ENCODE measurements at places on chromosomes 5 and 9.

DNA sequence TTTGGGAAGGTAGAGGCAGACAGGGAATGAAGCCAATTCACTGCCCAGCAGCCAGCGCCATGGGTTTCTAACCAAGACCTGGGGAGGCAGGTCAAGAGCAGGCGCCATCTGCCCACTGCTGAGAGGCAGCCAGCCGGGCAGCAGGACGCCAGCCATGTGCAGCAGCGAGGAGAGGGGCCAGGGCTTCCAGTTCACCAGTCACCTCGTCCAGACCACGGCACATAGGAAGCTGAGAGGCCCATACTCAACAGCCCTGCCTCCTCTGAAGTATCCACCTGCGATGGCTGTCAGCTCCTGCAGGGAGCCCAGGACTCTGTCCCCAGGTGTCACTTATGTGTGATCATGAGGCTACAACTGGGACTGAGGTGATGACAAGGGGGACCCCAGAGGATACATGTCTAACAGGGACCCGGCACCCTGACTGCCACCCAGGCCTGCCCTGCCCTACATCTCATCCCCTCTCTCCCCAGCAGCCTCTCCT lies 30.1 kb downstream of the IPPK start:
- no peak for DNase-seq
- H3K4me3 ChIP-seq = no peak overlapping the region
- H3K36me3 ChIP-seq = peaks cover 20% of the 10 kb centered on the region

- H3K27ac ChIP-seq = no peak overlapping the region
- H3K4me1 ChIP-seq = no peaks in the 10 kb centered on the region
- H3K4me3 ChIP-seq = no peak overlapping the region
- DNase-seq = no peak
- no peaks in the 10 kb centered on the region for H3K36me3 ChIP-seq
Observed at GRCh38 chr5:116037236-116037822, 5.1 kb downstream of the ARL14EPL start.

GRCh38 chr5:91532281-91532680 lies 149.2 kb upstream of the ARRDC3 start:
- H3K27me3 ChIP-seq = no peaks in the 10 kb centered on the region
- no peaks in the 10 kb centered on the region for H3K36me3 ChIP-seq
- H3K4me1 ChIP-seq = no peaks in the 10 kb centered on the region

GRCh38 chr9:103798620-103799019 lies 295.5 kb upstream of the SMC2 start:
- H3K27ac ChIP-seq = no peak overlapping the region
- H3K4me1 ChIP-seq = no peaks in the 10 kb centered on the region
- DNase-seq = no peak
- H3K27me3 ChIP-seq = no peaks in the 10 kb centered on the region

DNA sequence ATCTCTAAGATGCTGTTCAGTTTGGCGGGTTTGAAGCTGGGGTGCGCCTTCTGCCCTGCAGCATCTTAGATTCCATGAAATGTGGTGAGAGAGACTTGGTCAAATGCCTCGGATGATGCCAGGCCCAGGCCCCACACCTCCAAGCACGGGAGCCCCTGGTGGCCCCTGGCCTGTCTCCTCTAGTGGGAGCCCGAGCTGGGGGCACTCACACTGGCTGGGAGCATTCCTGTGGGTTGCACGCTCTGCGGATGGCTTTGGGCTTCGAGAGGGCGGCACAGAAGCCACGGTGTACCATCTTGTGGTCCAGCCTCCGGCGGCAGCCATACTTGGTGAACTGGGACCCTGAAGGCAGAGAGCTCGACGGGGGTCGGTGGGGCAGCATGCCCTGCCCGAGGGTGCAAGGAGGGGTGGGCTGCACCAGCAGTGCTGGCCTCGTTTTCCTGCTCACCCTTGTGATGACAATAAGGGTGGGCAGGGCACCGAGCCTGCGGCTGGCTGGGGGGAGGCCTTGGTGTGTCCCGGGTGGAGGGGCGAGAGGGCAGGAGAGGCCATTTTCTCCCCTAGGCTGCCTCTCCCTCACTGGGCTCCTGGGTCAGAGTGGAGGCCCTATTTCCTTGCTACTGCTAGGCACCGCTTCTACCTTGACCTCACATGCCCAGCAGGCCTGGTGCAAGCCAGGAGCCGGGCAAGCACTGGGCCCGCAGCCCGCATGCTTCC lies 65.8 kb downstream of the ZNF354C start:
- H3K4me1 ChIP-seq = no peaks in the 10 kb centered on the region
- DNase-seq = no peak
- H3K4me3 ChIP-seq = no peak overlapping the region
- H3K36me3 ChIP-seq = peaks cover 99% of the 10 kb centered on the region
- H3K27ac ChIP-seq = no peak overlapping the region

GRCh38 chr9:78879324-78880100 lies 582.6 kb downstream of the PSAT1 start:
- DNase-seq = no peak
- no peaks in the 10 kb centered on the region for H3K36me3 ChIP-seq
- H3K27ac ChIP-seq = no peak overlapping the region
- H3K27me3 ChIP-seq = no peaks in the 10 kb centered on the region

DNA sequence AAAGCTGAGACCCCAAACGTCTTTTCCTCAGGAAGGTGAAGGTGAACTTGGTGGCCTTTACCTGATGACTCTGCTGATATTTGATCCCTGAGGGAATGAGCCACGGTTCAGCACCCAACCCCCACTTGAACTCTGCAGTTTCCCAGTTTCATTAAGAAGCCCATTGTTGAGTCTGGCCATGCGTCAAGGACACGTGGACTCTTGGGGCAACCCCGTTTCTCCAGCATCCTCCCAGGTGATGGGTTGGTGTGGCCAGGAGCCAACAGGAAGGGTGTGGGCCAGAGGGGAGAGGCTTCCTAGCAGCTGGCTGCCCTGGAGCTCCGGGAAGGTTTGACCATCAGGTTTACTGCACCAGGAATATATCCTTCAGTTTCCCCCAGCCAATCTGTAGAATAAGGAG lies 59.5 kb upstream of the GNE start:
- no peak overlapping the region for H3K4me3 ChIP-seq
- H3K4me1 ChIP-seq = no peaks in the 10 kb centered on the region
- H3K27me3 ChIP-seq = no peaks in the 10 kb centered on the region
- no peaks in the 10 kb centered on the region for H3K36me3 ChIP-seq
- DNase-seq = no peak
- no peak overlapping the region for H3K27ac ChIP-seq

DNA sequence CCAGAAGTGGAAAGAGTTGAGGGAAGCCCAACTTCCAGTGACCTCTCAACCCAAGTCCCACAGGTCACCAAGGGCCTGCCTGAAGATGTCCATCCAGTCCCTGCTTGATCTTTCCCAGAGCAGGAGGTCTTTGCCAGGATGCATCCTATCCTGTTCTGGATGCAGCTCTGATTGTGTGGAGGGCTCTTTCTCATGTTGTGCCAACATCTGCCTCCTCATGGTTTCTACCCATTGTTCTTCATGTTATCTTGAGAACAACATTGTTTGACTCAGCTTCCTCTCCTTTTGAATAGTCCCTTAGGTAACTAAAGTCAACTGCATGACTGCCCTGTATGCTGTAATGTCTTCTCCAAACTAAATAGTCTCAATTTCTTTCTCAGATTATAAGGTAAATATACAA lies 169.3 kb downstream of the CCDC192 start:
- no peaks in the 10 kb centered on the region for H3K27me3 ChIP-seq
- H3K4me1 ChIP-seq = no peaks in the 10 kb centered on the region
- H3K36me3 ChIP-seq = no peaks in the 10 kb centered on the region
- H3K4me3 ChIP-seq = no peak overlapping the region

GRCh38 chr5:129977810-129978209 lies 73.5 kb downstream of the CHSY3 start:
- no peak for DNase-seq
- H3K27ac ChIP-seq = no peak overlapping the region
- H3K4me3 ChIP-seq = no peak overlapping the region
- H3K4me1 ChIP-seq = no peaks in the 10 kb centered on the region
- no peaks in the 10 kb centered on the region for H3K27me3 ChIP-seq
- no peaks in the 10 kb centered on the region for H3K36me3 ChIP-seq

DNA sequence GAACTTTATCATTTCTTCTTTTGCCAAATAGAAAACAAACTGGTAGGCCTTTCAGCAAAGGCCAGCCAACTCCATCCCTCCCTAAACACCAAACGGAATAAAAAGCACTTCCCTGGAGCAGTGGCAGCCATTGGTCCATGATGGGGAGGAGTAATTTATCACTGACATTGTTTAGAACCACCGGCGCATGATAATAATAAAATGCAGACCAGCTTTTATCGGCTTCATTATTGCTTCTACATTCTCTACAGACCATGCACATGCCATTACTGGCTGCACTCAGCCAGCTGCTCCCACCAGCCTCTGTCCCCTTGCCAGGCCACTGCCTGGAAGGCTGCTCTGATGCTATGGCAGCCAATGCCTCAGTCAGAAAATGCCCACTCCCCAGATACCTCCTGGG lies 45.9 kb downstream of the ABCA1 start:
- H3K27me3 ChIP-seq = no peaks in the 10 kb centered on the region
- peaks cover 7% of the 10 kb centered on the region for H3K4me1 ChIP-seq
- H3K36me3 ChIP-seq = no peaks in the 10 kb centered on the region
- H3K4me3 ChIP-seq = no peak overlapping the region
- DNase-seq = no peak

DNA sequence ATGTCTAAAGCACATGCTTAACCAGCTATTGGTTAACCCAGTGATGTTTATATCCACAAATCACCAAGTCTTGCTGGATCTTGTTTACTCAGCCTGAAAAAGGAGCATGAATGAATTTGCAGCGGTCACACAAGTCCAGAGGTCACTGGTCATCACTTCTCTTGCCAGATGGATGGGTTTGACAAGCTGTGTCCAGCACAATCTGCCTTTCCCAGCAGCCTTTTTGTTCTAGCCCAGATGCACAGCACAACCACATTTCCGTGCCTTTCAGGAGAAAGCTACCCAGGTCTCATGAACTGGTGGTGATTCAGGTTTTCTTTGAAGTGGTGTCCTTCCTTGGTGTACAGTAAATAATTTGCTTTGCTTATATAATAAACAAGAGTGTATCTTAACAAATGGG lies 32.1 kb downstream of the TMEM252 start:
- H3K27me3 ChIP-seq = no peaks in the 10 kb centered on the region
- no peak overlapping the region for H3K4me3 ChIP-seq
- H3K36me3 ChIP-seq = no peaks in the 10 kb centered on the region
- no peak overlapping the region for H3K27ac ChIP-seq
- no peak for DNase-seq

GRCh38 chr9:91197232-91198181 lies 164.2 kb downstream of the AUH start:
- no peaks in the 10 kb centered on the region for H3K27me3 ChIP-seq
- H3K4me1 ChIP-seq = peaks cover 45% of the 10 kb centered on the region
- peak; percentile 71 for DNase-seq
- H3K27ac ChIP-seq = peak overlapping the region; percentile 98

DNA sequence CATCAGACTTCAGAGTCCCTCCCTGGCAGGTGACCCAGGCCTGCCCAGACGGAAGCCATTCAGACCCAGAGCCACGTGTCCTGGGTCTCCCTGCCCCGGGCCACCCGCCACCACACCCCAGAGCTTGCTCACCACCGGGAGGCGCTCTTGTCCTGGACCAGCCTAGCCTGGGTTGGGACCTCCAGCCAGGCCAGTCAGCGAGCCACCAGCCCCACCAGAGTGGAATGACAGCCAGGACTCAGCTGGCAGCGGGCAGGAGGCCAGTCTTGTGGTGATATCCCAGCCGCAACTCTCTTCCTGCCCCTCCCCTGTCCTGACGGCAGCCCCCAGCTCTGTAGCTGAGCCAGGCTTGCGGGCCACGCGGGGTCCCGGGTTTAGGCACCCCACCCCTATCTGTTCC lies 1.7 kb upstream of the PTGDS start:
- H3K27ac ChIP-seq = peak overlapping the region; percentile 30
- no peaks in the 10 kb centered on the region for H3K27me3 ChIP-seq
- H3K4me1 ChIP-seq = peaks cover 7% of the 10 kb centered on the region
- DNase-seq = no peak
- H3K4me3 ChIP-seq = no peak overlapping the region

GRCh38 chr5:53874409-53874808 lies 314.0 kb downstream of the NDUFS4 start:
- no peaks in the 10 kb centered on the region for H3K36me3 ChIP-seq
- DNase-seq = no peak
- no peaks in the 10 kb centered on the region for H3K4me1 ChIP-seq

DNA sequence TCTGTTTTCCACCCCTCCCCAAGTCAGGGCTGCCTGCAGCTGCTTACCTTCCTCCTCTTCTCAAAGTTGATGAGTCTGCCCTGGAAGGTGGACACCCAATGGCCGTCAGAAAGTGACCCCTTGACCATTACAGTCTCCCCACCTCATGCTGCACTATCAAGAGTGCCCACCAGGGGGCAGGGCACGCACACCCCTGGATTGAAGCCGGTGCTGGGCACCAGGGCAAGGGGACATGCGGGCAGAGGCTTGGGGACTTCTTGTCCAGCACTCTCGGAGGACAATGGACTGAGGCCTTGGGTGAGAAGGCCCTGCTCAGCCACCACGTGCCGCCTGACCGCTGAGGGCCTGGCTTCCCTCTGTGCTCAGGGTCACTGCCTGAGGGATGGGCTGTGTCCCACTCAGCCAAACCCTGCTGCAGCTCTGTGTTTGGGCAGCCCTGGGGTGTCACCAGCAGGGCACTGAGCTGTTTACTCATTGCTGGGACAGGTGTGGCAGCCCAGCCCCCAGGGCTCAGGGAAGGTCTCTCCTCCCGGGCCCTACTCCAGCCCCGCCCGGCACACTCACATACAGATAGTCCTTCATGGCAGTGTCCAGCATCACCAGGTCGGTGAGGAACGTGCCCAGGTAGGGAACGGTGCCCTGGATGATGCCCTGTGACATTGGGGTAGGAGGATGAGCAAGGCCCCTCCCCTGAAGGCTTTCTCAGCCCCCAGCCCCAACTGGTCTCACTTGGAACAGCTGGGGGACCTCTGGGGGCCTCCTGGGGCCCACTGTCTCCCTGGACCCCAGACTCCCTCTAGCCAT lies 17.7 kb downstream of the RALGDS start:
- no peaks in the 10 kb centered on the region for H3K27me3 ChIP-seq
- peak; percentile 64 for DNase-seq
- H3K27ac ChIP-seq = peak overlapping the region; percentile 23
- no peak overlapping the region for H3K4me3 ChIP-seq
- no peaks in the 10 kb centered on the region for H3K4me1 ChIP-seq

- no peaks in the 10 kb centered on the region for H3K4me1 ChIP-seq
- no peaks in the 10 kb centered on the region for H3K27me3 ChIP-seq
- H3K36me3 ChIP-seq = no peaks in the 10 kb centered on the region
Observed at GRCh38 chr9:91726406-91727100, 223.5 kb downstream of the ROR2 start.

- no peaks in the 10 kb centered on the region for H3K4me1 ChIP-seq
- H3K36me3 ChIP-seq = no peaks in the 10 kb centered on the region
- no peak overlapping the region for H3K4me3 ChIP-seq
- DNase-seq = no peak
- H3K27ac ChIP-seq = no peak overlapping the region
- no peaks in the 10 kb centered on the region for H3K27me3 ChIP-seq
Observed at GRCh38 chr5:175681968-175682340, 24.1 kb downstream of the HRH2 start.

GRCh38 chr5:107631805-107632362 lies 38.9 kb downstream of the EFNA5 start:
- no peak overlapping the region for H3K27ac ChIP-seq
- no peak overlapping the region for H3K4me3 ChIP-seq
- H3K4me1 ChIP-seq = peaks cover 11% of the 10 kb centered on the region

GRCh38 chr5:172104021-172104420 lies 84.0 kb downstream of the STK10 start:
- H3K4me1 ChIP-seq = peaks cover 4% of the 10 kb centered on the region
- no peak overlapping the region for H3K27ac ChIP-seq
- no peak overlapping the region for H3K4me3 ChIP-seq
